ENCODE measurements at places on chromosomes 16 and 17.

DNA sequence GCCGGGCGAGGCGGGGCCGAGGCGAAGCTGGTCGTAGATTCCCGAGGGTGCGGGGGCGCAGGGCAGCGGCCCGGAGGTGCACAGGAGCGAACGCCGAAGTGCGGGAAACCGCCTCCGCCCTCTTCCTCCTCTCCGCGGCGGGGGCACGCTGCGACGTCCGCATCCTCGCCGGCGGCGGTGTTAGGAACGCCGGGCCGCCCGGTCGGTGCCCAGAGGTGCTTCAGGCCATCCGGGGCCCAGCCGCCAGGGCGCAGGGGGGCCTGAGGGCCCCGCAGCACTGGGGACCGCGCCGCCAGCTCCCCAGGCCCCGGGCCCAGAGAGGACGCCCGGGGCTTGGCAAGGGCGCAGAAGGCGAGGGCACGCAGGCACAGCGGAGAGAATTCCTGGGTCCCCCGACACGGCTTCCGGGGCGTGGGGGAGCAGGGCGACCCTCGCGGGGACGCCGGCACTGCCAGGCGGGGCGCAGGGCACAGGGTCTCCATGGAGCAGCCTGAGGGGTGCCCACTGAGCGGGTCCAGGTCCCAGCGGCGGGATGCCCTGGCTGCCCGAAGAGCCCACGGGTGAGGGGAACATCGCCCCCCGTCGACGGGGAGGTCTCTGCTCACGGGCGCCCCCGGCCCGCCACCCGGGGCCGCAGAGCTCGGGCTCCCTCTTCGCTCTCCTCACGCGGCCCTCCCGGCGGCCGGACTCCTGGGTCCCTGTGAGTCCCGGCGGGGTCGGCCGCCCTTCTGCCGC lies 576 bp downstream of the EPOP start:
- DNase-seq = no peak

DNA sequence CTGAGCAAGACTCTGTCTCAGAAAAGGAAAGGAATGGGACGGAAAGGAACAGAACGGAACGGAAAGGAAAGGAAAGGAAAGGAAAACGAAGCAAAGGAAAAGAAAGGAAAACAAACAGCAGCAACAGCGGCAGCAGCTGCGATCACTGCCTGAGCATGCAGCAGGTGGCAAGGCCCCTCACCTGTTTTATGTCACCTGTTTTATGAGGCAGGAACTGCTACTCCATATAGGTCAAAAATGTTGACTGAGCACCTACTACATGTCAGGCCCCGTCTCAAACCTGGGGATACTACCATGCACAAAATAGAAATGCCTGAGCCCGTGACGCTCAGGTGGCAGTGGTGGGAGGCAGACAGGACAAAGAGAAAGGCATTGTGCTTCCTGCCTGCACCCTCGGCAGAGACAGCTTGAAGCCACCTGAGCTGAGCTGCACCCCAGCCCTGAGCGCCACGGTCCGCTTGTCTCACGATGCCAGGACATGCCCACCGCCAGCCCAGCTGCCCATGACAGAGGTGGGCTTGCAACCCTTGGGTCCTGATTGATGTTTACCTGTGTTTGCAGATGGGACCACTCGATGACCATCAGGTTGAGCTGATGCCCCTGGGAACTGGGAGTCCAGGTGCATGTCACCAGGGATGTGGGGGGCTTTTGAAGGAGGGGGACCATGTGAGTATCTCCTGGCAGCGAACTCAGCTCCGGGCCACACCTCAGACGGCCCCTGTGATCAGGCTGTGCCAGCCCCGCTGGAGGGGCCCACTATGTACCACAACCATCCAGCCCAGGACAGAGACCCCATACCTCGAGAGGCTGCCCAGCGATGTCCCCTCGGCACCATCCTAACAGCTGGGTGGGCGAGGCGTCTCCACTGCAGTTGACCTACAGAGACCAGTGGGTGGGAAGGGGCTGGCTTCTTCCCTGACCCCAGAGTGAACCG lies 77.4 kb downstream of the RMI2 start:
- DNase-seq = no peak

GRCh38 chr17:6753006-6753445 lies 2.8 kb upstream of the XAF1 start:
- no peak for DNase-seq

GRCh38 chr16:14509675-14510132 lies 120.4 kb downstream of the PARN start:
- DNase-seq = no peak

GRCh38 chr17:50347894-50348291 lies 2.0 kb downstream of the XYLT2 start:
- DNase-seq = no peak

- no peak for DNase-seq
These were observed 44.1 kb upstream of the SEC14L1 start for GRCh38 chr17:77096570-77097214.

DNA sequence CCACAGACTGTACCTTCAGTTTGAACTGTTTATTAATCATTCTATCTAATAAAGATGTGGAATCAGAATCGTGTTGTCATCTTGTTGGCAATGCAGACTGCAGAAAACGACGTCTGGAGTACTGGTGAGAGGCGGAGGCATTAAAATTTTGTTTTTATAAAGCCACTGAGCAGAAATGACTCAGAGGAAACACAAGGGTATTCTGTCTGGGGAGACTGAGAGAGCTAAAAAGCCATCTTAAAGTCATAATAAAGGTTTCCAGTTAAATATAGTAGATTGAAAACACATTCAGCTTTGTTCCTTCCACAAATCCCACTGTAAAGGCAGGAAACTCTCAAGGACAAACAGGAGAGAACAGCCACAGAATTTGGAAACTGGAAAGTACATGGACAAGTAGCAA lies 74.2 kb downstream of the CPPED1 start:
- DNase-seq = no peak

- DNase-seq = no peak
These were observed 178.0 kb downstream of the CPPED1 start for GRCh38 chr16:12625716-12626115.

GRCh38 chr17:63699638-63700527 lies at the start of gene LIMD2:
LIMD2 (minus strand) TSS chr17:63700125; CDS start chr17:63699298, 827 bp downstream.
- peak; percentile 82 for DNase-seq

DNA sequence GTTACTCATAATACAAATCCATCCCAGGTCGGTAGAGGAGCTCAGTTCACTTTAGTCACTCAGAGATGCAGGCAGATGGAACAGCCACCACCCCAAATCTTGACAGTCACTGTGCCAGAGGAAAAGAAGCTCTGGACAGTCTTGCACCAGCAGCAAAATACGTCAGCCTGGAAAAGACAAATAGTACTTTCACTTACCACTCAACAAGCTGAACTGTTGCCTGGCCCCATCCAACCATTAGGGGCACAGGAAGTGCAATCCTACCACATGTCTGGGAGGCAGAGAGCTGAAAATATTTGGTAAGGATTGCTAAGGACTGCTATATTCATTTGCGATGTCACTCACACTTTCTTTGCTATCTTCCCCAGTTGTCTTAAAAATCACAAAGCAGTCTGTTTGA lies 239.1 kb upstream of the TOX3 start:
- no peak for DNase-seq

- DNase-seq = peak; percentile 29
These were observed 390 bp downstream of the MLLT6 start for GRCh38 chr17:38705523-38705802.

GRCh38 chr17:10888858-10889257 lies 51.0 kb upstream of the PIRT start:
- no peak for DNase-seq

DNA sequence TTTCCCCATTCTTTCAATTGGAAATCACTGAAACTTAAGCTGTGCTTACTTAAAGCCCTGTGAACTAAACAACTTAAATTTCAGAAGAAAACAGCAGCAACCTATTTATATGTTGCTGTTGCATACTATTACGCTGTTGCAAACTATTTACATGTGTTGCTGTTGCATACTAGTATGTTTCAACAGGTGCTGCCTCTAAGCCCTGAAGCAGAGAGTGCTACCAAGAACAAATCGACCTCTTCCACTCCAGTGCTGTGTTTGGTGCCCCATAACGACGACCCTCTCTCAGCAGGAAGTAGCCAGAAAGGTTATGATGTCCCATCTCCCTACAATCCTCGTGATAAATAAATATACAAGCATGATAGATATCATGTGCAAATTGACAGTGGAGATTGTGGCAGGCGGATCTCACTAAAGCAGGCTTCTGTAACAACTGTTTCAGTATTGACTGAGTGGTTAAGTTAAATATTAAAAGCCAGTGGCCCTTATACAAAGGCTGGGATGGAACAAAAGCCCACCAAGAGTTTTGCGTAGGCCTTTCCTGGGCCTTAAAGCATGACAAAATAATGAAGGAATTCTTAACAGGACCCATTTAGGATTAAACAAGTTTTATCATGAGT lies 5.7 kb upstream of the SCPEP1 start:
- no peak for DNase-seq

DNA sequence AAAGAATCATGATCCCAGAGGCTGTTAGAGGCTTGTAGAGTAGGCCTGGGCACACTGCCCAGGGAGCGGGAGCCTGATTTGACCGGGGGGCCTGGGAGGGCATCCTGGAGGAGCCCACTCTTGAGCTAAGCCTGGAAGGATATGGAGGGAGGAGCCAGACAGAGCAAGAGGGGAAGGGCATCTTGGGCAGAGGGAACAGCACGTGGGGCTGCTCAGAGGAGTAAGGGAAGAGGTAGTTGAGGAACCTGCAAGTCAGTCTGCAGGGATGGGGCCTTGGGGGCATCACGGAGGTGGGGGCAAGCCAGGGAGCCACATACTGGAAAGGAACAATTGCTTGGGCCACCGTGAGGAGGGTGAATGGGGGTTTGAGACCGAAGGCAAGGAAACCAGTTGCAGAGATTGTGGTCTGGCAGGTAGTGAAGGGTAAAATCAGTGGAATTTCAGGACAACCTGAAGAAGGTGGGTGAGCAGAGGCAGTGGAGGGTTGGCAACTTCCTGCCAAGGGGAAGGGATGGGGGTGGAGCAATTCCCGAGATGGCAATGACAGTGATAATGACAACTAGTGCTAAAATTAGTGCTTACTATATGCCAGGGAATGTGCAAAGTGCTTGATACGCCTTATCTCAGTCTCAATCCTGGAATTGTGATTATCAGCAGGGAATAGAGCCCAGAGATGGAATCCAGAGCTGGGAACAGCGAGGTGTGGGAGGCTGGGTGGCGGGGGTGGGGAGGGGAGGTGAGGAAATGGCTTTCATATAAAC lies 9.7 kb upstream of the RAI1 start:
- DNase-seq = no peak

- DNase-seq = peak; percentile 24
These were observed 8.6 kb upstream of the ENPP7 start for GRCh38 chr17:79721993-79722671.

- DNase-seq = peak; percentile 92
These were observed 406.0 kb downstream of the SEC14L1 start for GRCh38 chr17:77546772-77547241.

DNA sequence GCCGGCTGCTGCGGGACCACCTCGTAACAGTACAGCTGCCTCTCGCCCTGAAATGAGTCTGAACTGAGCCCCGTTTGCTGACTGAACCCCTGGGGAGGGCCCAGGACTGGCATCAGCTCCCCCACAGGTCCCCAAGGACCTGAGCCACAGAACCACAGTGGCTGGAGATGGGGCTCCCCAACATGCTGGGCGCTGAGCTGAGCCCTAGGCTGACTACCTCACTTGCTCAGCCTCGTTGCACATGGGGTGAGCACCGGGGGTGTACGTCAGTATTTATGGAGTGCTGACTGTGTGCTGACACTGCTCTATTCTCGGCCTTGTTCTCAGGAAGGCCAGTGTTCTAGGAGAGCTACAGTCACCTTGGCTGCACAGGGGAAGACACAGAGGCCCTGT lies 6.6 kb upstream of the VASN start:
- DNase-seq = no peak

GRCh38 chr17:19010729-19011505 lies 6.4 kb upstream of the FAM83G start:
- DNase-seq = no peak

DNA sequence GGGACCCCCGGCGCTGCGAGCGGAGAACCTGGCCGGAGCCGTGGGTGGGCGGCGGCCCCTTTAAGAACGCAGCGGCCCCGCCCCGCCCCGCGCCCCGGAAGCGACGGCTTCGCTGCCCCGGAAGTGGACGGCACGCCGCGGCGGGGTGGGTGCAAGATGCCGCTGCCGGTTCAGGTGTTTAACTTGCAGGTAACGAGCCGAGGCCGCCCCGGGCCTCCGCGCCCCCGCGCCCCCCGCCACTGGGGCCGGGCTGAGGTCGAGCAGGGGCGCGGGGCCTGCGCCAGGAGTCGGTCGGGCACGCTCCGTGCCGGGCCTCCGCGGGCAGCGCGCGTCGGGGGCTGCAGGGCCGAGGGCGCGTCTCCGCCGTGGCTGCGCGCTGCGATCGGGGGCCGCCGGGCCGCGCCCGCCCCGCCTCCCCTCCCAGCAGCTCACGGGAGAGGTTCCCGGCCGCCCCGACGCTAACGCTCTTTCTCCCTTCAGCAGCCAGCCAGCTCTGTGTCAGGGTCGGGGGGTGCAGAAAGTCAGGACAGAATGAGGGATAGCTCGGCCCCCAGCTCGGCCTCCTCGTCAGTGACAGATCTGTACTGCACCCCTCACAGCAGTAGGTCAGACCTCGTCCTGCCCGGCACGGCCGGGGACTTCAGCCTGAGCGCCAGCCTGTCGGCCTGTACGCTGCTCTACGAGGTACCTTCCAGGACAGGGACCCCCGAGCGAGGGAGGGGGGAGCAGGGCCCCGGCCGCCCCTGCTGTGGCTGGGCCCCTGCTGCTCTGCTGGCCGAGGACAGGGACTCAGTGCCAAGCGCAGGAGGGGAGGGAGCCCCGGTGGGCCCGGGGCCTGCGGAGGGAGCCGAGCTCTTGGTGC lies at the start of the genes GPS1 and RFNG:
GPS1 (plus strand) TSS at position 123 of the 862 bp plus-strand sequence; CDS start at position 157, 34 bp downstream.
RFNG (minus strand) TSS at position 36 of the 862 bp plus-strand sequence. CDS start 45 bp downstream, outside the sequence.
- peak; percentile 86 for DNase-seq

- no peak for DNase-seq
These were observed 1.9 kb downstream of the NECAB2 start for GRCh38 chr16:83969771-83970429.

- no peak for DNase-seq
These were observed 10.2 kb upstream of the OGFOD3 start for GRCh38 chr17:82428546-82428945.

DNA sequence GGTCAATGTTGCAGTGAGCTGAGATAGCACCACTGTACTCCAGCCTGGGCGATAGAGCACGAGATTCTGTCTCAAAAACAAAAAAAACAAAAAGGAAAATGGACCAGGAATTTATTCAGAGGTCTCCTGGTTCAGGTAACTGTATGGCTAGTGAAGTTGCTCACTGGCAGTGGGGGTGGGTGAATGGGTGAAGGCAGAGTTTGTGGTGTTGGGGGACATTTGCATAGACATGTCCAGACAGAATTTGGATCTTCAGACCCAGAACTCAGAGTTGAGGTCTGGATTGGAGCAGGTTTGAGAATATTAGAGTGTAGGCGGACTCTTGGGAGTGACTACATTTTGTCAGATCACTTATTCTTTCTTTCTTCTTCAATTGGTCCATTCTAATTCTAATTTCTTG lies 55.0 kb downstream of the SMPD3 start:
- DNase-seq = no peak

DNA sequence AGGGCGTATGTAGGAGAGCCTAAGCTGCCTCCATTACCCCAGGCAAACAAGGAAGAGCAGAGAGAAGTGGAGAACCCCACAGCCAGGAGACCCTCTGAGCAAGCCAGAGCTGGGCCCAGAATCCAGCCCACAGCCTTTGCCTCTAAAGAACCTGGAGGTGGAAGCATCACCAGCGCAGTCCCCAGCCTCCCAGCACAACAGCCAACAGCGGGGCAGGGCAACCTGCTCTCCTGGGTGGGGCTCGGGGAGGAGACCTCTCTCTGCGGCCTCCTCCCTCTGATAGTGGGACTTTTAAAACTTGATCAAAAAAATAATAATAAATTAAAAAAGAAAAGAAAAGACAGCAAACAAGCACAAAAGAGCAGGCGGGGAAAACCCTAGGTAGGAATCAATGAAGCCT lies 45.9 kb downstream of the AXIN2 start:
- no peak for DNase-seq
